ENCODE measurements at places on chromosomes 13 and 19. TPM values are rescaled to one million over a fixed set of nuclear protein-coding genes. Genes with fewer than 3 reads are reported as not detected.
A peak's percentile ranks its signal among the peaks of the same experiment; 100 is the strongest.

DNA sequence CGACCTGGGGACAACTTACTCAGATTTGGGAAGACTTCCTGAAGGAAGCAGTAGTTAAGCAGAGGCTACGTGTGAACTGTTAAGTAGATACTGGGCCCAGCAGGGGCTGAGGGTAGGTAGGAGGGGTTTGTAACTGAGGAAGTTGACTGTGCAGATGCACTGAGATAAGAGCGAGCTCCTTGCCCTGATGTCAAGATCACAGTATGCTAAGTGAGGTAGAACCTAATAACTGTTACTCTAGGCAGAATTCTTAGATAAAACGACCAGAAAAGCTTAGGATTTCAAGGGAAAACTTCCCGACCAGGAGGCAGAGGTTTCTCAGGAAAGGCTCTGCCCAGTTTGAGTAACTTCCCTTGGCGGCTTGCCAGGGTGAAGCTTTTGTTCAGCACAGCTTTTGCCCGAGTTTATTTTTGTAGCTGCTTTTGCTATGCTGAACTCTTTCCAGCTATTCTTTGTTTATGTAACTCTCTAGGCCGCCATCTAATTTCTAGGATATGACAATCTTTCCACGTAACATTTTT is 632.1 kb downstream of the DIAPH3 start:
- no peak for DNase-seq

ZNF560 gene
- 0.10 TPM for polyA plus RNA-seq

GRCh38 chr19:2728783-2729387 is 7.7 kb upstream of the DIRAS1 start:
- DNase-seq, result peak; percentile 33

DNA sequence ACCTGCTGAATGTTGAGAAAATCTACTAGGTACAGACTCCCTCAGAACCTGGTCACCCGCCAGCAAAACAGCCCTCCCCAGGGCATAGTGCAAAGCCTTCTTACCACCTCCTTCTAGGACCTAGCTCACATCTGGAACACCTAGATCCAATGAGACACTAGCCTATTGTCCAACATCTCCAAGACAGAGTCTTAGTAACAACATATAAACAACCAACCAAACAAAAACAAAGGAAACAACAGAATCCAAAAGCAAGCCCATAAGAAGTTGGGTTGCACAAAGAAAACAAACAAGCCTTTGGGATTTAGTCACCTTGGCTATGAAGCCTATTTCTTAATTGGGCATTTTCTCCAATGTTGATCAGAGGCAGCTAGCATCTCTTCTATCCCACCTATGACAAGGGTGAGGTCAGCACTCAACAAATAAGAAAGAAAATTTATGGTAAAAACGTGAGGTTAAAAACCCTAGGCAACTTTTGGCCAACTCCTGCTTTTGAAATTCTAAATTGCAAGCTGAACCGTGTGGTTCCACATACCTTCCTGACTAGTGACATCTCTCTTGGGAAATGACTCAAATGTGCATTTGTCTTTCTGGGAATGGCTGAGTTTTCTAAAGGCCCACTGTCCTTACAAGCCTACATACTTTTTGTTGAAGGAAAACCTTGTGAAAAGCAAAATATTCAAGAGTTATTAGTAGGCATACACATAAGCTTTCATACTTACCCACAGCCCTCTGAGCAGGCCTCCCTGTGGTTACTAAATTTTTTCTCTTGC is 66.7 kb downstream of the FAM216B start:
- DNase-seq, result no peak

DNA sequence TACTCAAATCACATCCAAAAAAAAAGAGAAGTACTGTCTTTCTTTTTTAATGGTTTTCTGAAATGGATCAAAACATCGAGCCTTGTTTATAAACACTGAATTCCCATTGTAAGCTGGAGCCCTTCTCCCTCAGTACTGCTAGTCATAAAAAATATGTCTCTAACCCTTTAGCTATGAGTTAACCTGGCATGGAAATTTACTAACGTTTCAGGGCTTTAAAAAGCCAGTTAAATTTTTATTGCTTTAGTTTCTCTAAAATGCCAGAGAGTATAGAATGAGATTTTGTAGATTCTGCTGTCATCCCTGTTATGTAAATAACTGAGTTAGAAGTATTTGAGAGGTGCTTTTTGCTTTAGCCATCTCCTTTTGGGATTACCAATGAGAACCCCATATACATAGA is 528.3 kb downstream of the EFNB2 start:
- no peak for DNase-seq

DNA sequence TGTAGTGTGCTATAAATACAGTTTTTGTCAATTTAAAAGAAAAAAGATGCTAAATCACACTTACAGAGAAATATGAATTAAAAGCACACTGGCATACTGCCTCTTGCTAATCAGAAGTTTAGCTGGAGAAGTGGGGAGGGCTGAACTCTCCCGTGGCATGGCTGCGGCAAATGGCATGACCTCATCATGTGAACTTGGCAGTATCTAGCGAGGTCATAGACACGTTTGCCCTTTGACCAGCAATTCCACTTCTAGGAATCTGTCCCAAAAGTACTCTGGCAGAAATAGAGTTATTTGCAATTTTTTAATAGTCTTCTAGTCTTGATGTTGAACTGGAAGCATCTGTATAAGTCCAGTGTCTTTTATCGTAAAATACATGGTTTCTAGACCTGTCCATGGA is 42.0 kb upstream of the MCF2L start:
- no peak for DNase-seq

DNA sequence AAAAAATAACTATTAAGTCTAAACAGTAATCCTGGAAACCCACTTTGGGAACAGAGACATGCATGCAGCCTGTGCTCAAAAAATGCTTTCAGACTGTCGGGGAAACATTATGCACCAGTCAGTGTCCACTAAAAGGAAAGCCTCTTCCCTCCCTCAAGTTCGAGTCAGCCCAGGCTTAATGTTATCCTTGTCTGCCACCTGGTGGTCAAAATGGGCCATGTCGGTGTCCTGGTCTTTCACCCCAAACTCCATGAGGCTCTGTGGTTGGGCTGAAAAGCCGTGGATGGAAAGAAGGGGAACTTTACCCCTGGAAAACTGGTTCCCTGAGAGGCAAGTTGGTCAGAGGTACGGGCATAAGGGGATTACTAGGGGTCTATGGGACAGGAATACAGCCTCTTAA is 88.4 kb upstream of the ZNF492 start:
- DNase-seq, result peak; percentile 40

DNA sequence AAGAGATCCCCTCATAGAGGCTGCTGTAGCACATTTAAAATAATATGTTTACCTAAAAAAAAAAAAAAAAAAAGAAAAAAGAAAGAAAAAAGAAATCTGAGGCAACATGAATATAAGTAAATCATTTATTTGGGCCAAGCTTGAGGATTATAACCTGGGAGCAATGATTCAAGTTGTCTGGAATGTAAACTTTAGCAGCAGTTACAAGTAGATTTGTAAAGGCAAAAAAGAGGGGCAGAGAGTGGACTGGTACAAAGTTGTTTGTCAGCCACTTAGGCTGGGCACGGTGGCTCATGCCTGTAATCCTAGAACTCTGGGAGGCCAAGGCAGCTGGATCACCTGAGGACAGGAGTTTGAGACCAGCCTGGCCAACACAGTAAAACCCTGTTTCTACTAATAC is 11.3 kb downstream of the ZNF43 start:
- DNase-seq, result no peak

- no peak for DNase-seq
Observed at GRCh38 chr13:83423381-83423780, 458.9 kb downstream of the SLITRK1 start.

GRCh38 chr19:34428549-34429285 is 536 bp downstream of the UBA2 start:
- DNase-seq, result peak; percentile 47

C19orf81 gene
- 5.7 TPM for polyA plus RNA-seq

DNA sequence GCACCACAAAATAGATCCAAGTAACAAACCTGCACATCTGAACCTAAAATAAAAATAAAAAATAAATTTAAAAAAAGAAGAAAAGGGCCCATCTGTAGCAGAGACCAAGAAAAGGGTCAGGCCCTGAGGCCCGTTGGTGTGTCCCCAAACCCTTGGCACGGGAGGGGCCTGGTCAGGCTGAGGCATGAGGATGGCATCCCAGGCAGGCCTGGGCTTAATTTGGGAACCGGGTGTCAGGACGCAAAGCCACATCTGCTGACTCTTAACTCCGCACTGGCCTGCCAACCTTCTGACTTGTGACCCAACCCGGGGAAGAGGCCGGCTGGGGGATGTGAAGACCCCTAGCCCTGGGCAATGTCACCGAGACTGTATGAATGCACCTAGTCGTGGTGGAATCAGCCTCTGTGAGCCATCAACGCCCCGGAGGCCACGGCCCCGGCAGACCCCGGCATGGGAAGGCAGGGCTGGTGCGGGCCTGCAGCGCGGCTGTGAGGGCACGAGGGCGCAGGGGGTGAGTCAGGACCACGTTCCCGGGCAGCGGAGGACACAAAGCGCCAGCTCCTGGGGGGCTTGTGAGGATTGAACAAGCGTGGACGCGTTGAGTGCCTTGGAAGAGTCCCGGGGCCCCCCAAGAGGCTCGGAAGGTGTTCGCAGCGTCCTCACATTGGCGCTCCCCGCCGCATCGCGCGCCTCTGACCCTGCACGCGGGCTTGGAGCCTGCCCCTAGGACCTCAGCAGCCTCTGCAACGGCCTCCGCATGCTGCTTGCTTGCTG is 38.2 kb downstream of the ATP12A start:
- DNase-seq, result no peak

- DNase-seq, result peak; percentile 30
Observed at GRCh38 chr19:9075064-9075949, 11.6 kb upstream of the OR1M1 start.

- DNase-seq, result peak; percentile 23
Observed at GRCh38 chr13:104357672-104358354, 1291.6 kb upstream of the SLC10A2 start.

- no peak for DNase-seq
Observed at GRCh38 chr13:60164234-60164889, 634 bp upstream of the DIAPH3 start.

FSD1 gene
- 49.0 TPM for polyA plus RNA-seq

DNA sequence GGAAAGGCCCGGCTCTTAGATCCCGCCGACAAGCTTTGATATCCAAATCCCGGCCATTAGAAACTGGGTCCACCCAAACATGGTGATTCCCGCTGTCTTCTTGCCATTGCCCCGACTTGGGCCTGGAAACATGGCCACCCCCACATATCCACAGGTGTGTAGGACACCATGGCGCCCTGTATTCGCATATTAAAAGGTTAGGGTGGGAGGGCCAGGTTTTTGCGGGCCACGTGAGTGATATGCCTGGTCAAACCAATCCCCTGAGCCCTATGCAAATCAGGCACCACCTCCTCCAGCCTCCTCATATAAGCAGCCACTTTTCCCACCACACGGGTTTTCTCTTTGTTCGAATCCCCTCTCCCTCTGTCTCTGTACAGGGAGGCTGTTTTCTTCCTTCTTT is 766.4 kb downstream of the UQCRFS1 start:
- no peak for DNase-seq

DNA sequence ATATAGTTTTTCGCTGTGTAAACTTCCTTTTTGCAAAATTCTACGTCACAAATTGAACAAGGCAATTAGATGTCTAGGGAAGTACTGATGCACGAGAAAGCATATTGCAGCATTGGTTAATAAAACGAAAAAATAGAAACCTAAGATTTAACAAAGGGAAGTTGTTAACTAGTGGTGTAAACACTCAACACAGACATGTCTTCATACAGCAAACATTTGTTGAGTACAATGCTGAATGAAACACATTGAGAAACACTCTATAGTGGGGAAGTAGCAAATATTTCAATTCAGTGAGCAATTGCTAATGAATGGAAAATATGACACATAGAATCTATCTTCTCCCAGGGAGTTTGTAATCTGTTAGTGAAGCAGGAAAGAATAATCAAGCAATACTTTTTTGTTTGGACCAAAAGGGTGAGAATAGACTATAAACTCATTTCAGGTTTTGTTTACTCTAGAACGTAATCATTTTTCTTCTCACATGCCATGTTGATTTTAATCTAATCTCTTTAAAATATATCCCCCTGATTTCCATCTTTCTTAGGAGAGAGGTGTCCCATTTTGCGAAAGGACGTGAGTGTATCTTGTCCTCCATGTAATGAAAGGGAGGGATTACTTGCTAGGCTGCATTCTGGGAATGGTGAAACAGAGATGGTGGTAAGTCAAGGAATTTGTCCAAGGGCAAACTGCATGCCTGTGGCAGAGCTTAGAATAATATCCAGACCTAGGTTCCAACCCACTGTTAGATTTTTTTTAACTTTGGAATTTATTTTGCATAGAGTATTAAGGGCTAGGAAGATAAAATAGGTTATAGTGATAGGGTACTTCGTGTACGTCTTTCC is 1.7 kb upstream of the ANKRD10 start:
- DNase-seq, result no peak

DNA sequence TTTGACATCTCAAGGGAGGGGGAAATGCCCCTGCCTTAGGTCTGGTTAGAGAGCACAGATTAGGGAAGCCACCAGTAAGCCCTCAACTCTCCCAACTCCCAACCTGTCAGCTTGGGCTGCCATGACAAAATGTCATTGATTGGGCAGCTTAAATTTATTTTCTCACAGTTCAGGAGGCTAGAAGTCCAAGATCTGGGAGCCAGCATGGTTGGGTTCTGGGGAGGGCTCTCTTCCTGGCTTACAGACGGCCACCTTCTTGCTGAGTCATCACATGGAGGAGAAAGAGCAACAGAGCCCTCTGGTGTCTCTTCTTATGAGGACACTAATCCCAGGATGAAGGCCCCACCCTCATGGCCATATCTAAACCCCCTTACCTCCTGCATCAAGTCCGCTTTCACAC is 24.2 kb downstream of the C19orf12 start:
- DNase-seq, result no peak

DNA sequence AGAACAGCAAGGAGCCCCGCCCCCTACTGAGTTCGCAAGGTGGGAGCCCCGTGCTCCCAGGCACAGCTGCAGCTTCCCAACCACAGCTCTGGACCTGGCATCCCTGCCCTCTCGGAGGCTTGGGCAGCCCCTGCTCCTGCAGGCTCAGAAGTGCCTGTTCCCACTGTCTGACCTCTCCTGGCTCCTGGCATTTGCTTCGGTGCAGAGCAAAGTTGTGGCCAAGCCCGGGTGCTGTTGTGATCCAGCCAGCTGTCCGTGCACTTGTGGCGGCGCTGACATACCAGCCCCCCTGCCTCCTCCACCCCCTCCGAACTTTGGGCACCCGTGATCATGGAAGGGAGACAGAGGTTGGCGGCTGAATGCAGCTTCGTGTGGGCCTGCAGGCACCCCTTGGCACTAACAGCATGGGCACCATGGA is 1386.8 kb downstream of the PCDH9 start:
- no peak for DNase-seq

- DNase-seq, result no peak
Observed at GRCh38 chr13:76361868-76362267, 524.3 kb downstream of the KCTD12 start.

FUT6 gene
- polyA plus RNA-seq, result not detected

CEACAM5 gene
- not detected for polyA plus RNA-seq

TMPRSS9 gene
- polyA plus RNA-seq, result not detected

RPL13A gene
- 2,748 TPM for polyA plus RNA-seq

ZNF146 gene
- 25.4 TPM for polyA plus RNA-seq

ZNF814 gene
- 4.3 TPM for polyA plus RNA-seq

ZNF730 gene
- polyA plus RNA-seq, result 0.58 TPM

GRCh38 chr19:28284389-28284788 is 928.6 kb downstream of the UQCRFS1 start:
- no peak for DNase-seq

Measured in SK-N-SH (cell line).